Upper lobe of right lung (tissue), 1 donor: ENCODE measurements at places on chromosomes 2 and 18. TPM values are rescaled to one million over a fixed set of nuclear protein-coding genes. Genes with fewer than 3 reads are reported as not detected.

DNA sequence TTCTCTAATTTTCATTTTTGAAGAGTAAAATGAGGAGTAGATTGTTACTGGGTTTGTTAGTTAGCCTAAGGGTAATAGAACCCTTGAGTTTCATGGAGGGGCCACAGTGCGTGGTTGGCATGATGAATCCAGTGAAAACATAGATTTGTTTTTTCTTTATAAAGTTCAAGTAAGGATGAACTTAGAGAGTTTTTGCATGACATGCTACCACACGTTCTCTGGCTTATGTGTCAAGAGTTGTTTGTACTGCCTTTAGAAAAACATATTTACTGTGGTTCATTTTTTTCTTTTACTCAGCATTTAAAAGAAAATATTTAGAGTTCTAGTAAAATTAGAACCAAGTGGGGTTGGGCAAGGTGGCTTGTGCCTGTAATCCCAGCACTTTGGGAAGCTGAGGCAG is 21.8 kb downstream of the RBM44 start:
- no peak for DNase-seq
- no peaks in the 10 kb centered on the region for H3K4me1 ChIP-seq

- H3K36me3 ChIP-seq = peaks cover 21% of the 10 kb centered on the region
- H3K27me3 ChIP-seq = no peaks in the 10 kb centered on the region
- H3K4me3 ChIP-seq = no peak overlapping the region
These were observed 219.5 kb downstream of the HDAC4 start for GRCh38 chr2:239181074-239181902.

DNA sequence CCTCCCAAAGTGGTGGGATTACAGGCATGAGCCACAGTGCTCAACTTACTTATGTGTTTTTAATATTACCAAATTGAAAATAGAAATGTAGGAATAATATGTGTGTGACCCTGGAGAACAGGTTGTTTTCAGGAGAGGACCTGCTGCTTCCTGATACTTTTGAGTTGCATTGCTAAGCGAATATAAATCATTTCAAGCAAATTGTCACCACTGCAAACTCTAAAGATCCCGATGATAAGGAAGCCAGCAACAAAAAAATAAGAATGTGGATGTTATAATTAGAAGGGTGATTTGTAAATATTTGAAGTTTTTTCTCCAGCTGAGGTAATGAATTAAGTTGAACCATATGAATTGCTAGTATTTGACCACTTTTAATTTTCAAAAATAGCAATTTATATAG is 40.9 kb downstream of the ARHGEF33 start:
- no peak overlapping the region for H3K4me3 ChIP-seq
- no peaks in the 10 kb centered on the region for H3K4me1 ChIP-seq
- no peak for DNase-seq
- no peak overlapping the region for H3K27ac ChIP-seq
- no peaks in the 10 kb centered on the region for H3K36me3 ChIP-seq

GRCh38 chr2:12164689-12165088 is 418.3 kb downstream of the LPIN1 start:
- no peak overlapping the region for H3K27ac ChIP-seq
- no peaks in the 10 kb centered on the region for H3K27me3 ChIP-seq
- H3K4me1 ChIP-seq = peaks cover 16% of the 10 kb centered on the region
- DNase-seq = no peak
- no peak overlapping the region for H3K4me3 ChIP-seq
- no peaks in the 10 kb centered on the region for H3K36me3 ChIP-seq

DNA sequence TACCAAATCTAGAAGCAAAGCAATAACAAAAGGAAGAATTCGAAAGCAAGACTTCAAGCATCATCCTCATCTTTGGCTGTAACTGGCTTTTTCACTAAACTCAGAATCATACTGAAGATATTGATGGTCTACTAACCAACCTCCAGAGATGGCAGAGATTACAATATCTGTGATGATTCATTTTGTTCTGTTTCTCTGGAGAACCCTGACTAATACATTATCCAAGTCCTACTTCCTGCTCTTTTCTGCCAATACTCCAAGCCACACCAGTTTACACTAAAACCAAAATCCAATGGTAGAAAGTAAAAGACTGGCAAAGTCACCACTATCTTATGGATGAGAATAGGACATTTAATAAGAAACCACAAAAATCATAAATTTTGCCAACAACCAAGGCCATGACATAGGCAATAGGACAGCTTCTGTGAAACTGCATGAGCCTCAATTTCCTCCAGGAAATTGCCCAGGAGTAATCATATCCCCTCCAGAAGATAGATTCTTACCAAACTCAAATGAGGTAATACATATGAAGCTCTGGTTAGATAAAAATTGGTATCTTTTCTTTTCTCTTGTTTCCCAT is 159.8 kb downstream of the METTL4 start:
- no peak overlapping the region for H3K27ac ChIP-seq
- no peaks in the 10 kb centered on the region for H3K4me1 ChIP-seq
- no peaks in the 10 kb centered on the region for H3K36me3 ChIP-seq
- H3K4me3 ChIP-seq = no peak overlapping the region

DNA sequence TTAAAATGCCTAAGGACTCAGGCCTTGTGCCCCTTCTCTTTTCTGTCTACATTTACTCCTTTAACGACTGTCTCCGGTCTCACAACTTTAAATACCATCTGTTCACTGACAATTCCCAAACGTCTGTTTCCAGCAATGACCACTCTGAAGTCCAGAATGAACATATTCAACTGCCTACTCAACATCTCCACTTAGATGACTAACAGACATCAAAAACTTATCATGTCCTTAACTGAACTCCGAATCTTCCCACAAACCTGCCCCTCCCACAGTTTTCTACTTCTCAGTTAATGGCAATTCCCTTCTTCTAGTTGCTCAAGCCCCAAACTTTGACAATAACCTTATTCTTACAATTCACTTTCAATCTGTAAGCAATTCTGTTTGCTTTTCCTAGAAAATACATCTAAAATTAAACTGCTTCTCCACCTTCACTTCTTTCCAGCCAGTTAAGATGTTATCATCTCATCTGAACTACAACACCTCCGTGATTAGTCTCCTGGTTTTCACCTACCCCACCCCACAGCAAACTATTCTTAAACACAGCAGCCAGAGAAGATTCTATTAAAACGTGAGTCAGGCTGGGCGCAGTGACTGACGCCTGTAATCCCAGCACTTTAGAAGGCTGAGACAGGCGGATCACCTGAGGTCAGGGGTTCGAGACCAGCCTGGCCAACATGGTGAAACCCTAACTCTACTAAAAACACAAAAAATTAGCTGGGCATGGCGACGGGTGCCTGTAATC is 2.8 kb downstream of the C1D start:
- no peak for DNase-seq
- peaks cover 31% of the 10 kb centered on the region for H3K4me1 ChIP-seq
- no peak overlapping the region for H3K27ac ChIP-seq
- H3K27me3 ChIP-seq = no peaks in the 10 kb centered on the region
- no peaks in the 10 kb centered on the region for H3K36me3 ChIP-seq
- H3K4me3 ChIP-seq = no peak overlapping the region

Gene ANKRD30BL
- not detected for total RNA-seq

Gene TTN
- 19.6 TPM for total RNA-seq

Gene L3MBTL4
- total RNA-seq = 16.2 TPM
